ENCODE measurements at places on chromosomes 1 and 21.

DNA sequence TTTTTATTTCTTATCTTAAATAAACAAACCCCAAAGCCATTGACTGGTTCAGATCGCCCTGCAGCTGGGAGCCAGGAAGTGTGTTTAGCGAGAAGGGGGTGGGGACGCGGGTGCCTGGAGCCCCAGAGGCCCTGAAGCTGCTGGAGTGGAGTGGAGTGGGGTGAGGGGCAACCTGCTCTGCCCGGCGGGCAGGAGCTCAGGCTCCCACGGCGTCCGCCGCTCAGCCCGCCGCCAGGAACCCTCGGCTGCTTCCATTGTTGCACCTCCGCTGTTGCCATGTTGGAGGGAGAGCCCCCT is 673 bp downstream of the PIK3C2B start:
- DNase-seq, result peak; percentile 63

GRCh38 chr1:91798740-91799139 is 87.2 kb downstream of the TGFBR3 start:
- DNase-seq, result no peak

- no peak for DNase-seq
These were observed 316.7 kb downstream of the BRINP2 start for GRCh38 chr1:177487481-177487880.

- no peak for DNase-seq
These were observed 94.9 kb downstream of the RIPK4 start for GRCh38 chr21:41671859-41672542.
